ENCODE measurements at places on chromosomes 5 and 9. TPM values are rescaled to one million over a fixed set of nuclear protein-coding genes. Genes with fewer than 3 reads are reported as not detected.

The SLC25A2 gene
- not detected for total RNA-seq

The ADRA1B gene
- total RNA-seq = 20.4 TPM

The MARCOL gene
- not detected for total RNA-seq

The BTNL3 gene
- not detected for total RNA-seq

The SLC6A19 gene
- 0.38 TPM for total RNA-seq

The QRFP gene
- not detected for total RNA-seq

The JAKMIP2 gene
- not detected for total RNA-seq

The DBH gene
- not detected for total RNA-seq
